ENCODE measurements at places on chromosomes 2 and 18.
A peak's percentile ranks its signal among the peaks of the same experiment; 100 is the strongest.

DNA sequence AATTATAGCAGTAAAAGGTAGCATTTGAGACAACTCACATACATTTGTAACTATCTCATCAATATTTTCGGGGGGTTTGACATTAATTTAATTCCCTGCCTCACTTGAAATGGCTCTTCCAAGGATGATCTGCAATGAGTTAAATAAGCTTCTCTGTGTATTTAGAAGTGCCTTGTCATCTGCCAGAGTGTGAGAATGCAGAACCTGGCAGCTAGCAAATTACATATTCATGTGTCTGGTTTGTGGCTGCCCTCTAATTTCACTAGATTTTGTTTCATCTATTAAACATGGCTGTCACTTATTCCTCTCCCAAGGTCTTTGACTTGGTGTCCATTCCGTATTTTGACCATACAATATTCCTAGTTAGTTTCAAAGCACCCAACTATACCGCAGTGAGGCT is 158.3 kb upstream of the CAVIN2 start:
- no peak for DNase-seq

GRCh38 chr2:65501074-65501473 is 68.7 kb upstream of the SPRED2 start:
- no peak for DNase-seq

- no peak for DNase-seq
Observed at GRCh38 chr2:69125816-69126215, 112.8 kb downstream of the ANTXR1 start.

DNA sequence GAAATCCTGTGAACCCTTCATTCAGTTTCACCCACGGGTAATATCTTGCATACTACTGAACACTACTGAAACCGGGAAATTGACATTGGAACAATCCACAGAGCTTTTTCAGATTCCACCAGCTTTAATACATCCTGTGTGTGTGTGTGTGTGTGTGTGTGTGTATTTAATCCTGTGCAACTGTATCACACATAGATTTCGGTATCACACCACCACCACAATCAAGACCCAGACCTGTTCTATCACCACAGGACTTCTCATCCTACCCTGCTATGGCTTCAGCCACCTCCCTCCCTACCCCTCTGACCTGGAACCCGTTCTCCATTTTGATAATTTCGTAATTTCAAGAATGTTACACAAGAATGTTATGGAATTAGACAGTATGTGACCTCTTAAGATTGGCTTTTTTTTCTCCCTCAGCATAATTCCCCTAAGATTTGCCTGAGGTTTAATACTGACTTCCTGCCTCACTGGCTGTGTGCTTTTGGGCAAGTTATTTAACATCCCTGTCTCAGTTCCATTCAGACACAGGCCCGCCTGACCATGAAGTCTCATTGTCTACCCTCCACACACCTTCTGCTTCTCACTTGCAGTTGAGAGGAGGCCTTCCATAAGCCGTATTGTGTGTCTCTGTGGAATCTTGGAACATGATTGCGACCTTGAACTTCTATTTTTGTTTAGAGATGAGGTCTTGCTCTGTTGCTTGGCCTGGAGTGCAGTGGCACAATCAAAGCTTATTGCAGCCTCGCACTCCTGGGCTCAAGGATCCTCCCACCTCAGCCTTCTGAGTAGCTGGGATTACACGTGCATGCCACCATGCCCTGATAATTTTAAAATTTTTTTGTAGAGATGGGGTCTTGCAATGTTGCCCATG is 14.4 kb upstream of the TMEM131 start:
- no peak for DNase-seq

- no peak for DNase-seq
Observed at GRCh38 chr2:215362562-215362904, 50.7 kb downstream of the ATIC start.

DNA sequence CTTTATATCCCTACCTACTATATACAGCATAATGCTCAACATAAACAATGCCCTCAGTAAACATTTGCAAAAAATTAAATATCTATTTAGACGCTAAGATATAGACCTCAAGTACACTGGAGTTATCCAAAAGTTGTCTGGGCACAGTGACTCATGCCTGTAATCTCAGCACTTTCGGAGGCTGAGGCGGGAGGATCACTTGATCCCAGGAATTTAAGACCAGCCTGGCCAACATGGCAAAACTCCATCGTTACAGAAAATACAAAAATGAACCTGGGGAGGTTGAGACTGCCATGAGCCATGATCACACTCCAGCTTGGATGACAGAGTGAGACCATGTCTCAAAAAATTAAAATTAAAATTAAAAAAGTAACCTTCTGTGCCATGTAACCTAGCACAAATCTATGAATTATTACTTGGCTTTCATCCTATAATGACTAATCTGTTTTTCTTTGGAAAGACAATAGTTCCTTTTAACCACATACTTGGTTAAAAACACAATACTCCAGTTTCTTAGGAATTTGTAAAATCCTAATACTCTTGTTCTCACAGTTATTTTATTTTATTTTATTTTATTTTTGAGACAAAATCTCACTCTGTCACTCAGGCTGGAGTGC is 6.7 kb upstream of the TNFAIP6 start:
- DNase-seq, result no peak

DNA sequence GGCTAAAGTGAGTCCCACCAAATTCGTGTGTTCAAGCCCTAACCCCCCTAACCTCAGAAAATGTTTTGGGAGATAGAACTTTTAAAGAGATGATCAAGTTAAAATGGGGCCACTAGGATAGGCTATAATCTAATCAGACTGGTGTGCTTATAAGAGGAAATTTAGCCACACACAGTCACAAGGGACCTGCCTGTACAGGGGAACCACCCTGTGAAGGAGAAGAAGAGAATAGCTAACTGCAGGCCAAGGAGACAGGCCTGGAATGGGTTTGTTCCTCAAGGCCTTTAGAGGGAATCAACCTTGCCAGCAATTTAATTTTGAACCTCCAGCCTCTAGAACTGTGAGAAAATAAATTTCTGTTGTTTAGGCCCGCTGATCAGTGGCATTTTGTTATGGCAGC is 36.0 kb upstream of the TANK start:
- no peak for DNase-seq

DNA sequence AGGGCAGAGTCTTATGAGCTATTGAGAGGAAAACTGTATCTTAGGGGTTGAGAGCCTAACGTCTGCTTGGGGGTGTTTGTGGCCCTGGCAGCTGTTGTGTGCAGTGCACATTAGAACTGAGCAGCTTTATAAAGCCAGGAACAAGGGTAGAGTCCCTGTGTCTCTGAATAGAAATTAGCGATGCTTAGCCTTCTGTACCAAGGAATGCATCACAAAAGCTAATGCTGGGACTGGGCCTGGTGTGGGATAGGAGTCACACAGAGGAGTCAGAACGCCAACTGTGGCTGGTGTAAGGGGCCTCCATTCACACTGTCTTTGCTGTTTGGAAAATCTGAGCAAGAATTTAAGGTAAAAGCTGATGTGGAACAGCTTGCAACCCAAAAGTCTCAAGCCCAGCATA is 283.2 kb downstream of the SOX11 start:
- DNase-seq, result no peak

DNA sequence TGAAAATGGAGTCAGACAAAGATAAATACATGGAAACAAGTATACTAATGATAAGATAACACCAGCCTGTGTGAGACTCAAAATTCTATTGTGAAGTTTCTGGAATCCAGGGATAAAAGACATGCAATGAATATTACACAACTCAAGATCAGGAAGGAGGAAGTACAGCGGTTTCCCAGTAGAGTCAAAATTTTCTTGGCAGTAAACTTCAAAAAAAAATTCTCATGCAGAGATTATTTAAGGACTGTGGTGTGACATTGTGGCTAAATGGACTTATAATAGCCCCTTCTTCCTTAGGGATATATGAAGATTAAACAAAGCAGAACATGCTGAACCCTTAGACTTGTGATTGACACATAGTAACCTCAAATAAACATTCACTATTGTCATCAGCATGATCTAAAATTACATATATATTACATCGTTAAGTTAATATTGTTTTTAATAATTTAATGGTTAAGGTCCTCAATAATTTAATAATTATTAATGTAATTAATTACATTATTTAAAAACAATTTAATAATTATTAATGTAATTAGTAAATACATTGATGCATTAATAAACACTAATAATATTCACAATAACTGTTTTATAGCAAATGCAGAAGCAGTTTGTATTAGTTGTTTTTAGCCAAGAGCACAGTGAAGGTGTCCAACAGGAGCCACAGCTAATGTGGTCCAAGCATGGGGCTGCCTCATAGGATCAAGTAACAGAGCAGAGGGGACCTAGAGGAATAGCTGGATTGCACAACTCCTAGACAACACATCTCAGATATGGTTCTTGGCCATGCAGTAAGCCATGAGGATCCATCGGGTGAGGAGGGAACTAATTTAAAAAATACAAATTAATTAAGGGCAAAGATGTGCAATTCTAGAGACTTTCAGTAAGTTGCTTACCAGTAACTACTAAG is 77.3 kb downstream of the POLE4 start:
- DNase-seq, result no peak

- DNase-seq, result no peak
Observed at GRCh38 chr18:8029061-8029460, 461.9 kb downstream of the PTPRM start.

GRCh38 chr2:143158551-143159485 is 29.6 kb downstream of the ARHGAP15 start:
- no peak for DNase-seq

- peak; percentile 77 for DNase-seq
Observed at GRCh38 chr2:219439506-219439905, 4.9 kb downstream of the SPEG start.

DNA sequence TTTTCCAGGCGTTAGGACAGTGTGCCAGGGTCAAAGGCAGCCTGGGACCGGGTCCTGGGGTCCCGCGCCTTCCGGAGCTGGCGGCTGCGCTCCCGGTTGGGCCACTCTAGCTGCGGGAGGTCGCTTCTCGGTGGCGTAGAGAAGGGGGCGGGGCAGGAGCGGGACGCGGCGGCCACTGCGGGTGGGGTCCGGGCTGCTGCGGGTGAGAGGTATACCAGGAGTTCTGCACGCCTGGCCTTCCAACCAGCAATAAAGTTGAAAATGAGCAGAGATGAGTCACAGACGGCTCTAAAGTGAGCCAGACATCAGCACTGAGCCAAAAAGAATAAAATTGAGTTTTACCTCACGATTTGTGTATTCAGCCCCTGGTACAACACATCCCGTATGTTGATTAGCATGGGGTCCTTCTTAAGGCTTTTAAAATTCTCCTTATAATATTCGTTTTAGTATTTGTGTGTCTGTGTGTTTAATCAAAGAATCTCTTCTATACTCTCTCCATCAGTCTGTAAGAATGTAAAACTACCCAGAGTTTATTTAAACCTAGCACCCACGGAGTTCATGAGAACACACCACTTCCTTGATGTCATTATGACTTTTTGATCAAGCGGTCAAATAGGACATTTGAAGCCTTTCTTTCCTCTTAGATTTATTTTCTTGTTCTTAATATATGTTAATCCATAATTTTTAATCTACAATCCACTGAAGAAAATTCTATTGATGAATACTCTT is at the start of gene C1GALT1C1L:
Gene C1GALT1C1L (minus strand): TSS at position 108 of the 729 bp plus-strand sequence. CDS start 107 bp downstream, at position 1.
- peak; percentile 72 for DNase-seq

DNA sequence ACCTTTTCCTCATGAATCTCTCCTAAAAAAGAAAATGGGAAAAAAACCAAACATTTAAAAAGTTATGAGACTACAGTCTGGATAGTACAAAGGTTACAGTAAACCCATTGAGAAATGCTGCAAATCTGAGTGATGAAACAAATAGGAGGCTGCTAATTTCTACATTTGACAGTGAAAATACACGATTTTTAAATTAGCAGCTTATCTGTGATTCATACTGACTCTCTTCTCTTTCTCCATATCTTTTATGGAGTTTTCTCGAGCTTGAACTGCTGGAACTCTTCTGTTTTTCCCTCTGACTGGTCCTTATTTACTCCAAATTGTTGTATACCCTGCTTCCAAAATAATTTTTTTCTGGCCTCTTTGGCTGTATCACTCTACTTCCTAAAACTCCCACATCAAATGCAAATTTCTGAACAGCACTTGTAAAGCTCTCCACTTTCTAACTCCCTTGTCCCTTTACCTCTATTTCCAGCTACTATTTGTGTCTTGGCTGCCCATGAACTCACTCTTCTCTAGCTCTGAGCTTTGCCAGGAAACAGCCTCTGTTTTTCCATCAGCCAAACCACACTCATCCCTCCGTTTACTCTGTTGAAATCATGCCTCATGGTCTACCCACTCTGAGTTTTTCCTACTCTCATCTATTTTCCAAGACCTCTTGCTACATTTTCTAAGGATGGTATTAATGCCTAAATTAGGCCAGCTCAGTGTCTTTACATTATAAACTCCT is 73.7 kb downstream of the RBMS1 start:
- DNase-seq, result peak; percentile 63

- no peak for DNase-seq
Observed at GRCh38 chr2:85132397-85132796, 795 bp upstream of the TCF7L1 start.

GRCh38 chr2:173663835-173664512 is 301.2 kb downstream of the SP3 start:
- no peak for DNase-seq
